ENCODE measurements at places on chromosomes 1 and 21.
A peak's percentile ranks its signal among the peaks of the same experiment; 100 is the strongest.

DNA sequence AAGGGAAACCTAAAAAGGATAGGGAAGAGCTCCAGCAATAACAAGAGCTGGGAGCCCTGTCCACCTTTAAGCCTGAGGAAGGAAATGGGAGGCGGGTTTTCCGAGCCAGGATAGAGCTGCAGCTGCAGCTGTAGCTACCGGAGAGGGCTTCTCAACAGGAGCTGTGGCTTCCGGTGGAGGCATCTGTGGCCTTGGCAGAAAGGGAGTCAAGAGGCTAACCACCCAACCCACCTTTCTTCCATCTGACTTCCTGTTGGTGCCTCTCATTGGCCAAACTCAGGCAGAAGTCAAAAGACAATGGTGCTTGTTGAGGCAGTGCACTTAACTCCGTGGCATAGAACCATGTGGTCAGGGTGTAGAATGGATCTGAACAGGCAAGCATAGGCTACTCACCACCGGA, 313.1 kb upstream of the DAB1 start:
- no peak for DNase-seq

GRCh38 chr1:47216278-47217059, 15.6 kb downstream of the TAL1 start:
- DNase-seq: no peak

DNA sequence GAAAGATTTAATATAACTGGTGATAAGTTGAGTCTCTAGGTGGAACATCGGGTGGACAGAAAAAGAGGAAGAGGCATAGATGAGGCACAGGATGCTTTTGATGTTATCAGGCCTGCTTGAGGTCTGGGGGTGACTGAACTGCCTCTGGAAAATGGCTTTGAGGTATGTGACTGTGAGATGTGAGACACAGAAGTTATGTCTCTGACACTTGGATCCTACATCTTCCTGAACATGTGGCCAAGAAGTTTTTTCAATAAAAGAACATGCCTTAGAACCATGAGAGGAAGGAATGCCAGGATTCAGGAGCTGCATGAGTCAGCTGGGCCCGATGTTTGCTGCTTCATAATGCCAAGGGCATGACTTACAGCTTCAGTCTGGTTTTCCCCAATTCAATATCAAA, 11.5 kb upstream of the AIM2 start:
- DNase-seq: no peak

DNA sequence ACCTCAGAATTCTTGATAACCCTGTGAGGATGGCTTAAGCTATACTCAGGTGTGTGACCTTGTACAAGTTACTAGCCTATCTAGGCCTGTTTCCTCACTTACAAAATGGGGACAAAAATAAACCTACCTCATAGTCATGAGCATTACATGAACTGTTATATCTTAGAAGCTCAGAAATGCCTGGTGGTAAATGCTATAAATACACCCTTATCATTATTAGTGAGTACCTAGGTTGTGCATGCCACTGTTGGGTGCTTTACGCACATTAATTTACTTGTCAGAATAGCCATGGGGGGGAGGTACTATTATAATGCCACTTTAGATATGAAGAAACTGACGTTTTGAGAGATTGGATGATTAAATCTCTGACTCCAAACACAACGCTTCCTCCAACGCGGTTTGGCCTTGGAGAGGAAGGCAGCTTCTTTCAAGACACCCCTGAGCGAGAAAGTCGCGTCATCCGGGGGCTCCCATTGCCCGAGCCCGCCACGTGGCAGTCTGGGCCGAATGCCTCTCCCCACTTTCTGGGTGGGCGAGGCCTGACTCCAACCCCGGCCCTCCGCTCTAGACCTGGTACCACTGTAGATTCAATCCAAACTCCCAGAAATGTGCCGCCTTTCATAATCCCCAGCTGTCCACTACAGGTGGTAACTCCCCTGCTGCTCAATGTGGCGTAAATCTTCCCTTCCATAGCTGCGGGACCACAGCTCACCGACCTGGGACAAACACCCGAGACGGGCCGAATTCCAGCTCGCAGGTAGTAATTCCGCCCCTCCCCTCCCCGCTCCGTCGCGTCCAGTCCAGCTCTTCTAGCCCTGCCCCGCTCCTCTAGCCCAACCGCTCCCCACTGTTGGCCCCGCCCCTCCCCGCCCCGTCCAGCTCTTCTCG, 771 bp upstream of the RAD54L start:
- no peak for DNase-seq

- DNase-seq: no peak
Observed at GRCh38 chr1:26122988-26123973, 11.7 kb downstream of the PDIK1L start.

- no peak for DNase-seq
Observed at GRCh38 chr1:229620876-229621275, 5.0 kb downstream of the TAF5L start.

- DNase-seq: no peak
Observed at GRCh38 chr1:62424411-62424810, 12.4 kb upstream of the USP1 start.

DNA sequence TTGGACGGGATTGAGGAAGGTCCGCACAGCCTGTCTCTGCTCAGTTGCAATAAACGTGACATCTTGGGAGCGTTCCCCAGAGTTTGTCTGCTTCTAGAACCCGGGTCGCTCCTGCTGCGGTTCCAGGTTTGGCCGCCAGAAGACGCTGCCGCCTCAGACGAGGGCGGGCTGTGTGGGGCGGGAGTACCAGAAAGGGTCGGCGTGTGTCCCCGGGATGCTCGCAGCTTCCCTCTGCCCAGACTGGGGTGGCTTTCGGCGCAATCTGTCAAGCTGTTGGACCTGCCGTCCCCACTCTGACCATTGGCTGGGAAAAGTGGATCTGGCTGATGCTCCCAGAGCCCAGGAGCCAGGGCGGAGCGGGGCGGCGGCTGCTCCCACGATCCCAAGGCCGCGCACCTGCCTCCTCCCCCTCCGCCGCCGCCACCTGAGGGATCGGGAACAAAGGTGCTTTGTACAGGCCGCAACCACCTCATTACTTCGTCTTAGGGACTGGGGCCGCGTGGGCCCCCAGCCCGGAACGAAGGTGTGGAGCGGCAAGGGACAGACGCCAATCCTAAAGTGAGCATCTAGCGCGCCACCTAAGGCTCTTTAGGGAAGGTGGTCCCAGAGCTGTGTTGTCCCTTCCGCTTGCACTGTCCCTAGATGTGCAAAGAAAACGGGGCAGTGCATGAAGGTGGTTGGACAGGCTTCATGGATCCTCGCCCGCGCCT, 683 bp upstream of the EFNA4 start:
- peak; percentile 56 for DNase-seq

GRCh38 chr1:55427606-55428005, 212.4 kb upstream of the USP24 start:
- no peak for DNase-seq

GRCh38 chr1:231508941-231509340, 19.5 kb upstream of the TSNAX start:
- DNase-seq: no peak

- no peak for DNase-seq
Observed at GRCh38 chr1:39130325-39130724, 74.2 kb upstream of the MACF1 start.

DNA sequence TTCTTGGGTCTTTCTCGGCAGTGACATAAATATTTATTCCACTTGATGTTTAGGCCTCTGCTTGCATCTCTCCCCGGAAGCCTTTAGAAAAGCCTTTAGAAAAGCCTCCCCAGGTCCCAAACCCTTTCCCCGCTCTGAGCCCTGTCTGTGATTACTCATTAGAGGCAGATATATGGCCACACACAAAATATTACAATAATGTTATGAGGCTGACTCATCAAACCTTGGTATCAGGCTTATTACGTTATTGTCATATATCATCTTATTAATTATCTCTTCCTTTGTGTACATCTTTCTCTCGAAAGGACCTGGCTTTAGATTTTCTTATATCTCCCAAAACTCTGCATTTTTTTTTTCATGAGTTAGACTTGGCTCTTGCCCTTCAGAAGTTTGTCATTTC, 69.5 kb downstream of the FGGY start:
- DNase-seq: no peak

GRCh38 chr1:58780411-58780810, 3.4 kb downstream of the JUN start:
- no peak for DNase-seq

DNA sequence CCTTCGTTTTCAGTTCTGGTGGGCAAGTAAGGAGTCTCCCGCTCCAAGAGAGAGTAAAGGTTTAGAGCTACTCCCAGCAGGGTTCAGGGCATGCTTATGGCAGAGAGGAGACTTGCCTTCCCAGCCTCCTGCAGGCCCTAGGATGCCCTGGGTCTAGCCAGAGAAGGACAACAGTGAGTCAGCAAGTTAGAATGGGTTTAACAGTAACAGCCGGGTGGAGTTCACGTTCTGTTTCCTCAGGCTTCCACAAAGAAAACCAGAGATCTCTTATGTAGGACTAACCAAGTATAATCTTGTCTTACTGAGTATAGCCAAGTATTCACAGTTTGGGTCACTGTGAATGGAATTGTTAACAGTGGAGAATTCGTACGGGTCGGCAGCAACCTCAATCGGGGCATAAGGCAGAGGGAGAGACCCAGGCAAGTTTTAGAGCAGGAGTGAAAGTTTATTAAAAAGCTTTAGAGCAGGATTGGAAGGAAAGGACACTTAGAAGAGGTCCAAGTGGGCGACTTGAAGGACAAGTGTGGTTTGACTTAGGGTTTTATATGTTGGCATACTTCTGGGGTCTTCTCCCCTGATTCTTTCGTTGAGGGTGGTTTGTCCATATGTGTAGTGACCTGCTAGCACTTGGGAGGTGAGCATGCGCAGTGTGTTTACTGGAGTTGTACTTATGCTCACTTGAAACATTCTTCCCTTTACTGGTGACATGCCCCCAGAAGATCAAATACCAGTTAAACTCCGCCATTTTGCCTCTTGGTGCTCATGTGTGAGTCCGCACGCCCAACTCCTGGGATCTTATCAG, 4.5 kb downstream of the OVAAL start:
- DNase-seq: no peak

GRCh38 chr1:59096501-59096900, 200.4 kb upstream of the FGGY start:
- DNase-seq: no peak

DNA sequence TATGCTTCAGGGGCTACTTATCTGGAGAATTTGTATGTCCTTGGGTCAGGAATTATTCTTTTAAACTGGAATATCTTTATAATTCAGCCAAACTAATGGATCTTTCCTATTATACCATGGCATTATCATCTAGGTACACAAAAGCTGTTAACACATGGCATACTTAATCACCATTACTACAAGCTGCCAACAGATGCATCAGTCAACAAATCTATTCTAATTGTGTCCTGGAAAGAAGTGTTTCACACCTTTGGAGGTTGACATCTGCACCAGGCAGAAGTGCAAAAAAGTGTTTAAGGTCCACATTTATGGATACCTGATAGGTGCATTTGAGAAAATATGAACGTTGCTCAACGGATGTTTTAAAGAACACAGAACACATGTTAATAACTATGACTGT, 470.2 kb upstream of the ADGRL2 start:
- no peak for DNase-seq

DNA sequence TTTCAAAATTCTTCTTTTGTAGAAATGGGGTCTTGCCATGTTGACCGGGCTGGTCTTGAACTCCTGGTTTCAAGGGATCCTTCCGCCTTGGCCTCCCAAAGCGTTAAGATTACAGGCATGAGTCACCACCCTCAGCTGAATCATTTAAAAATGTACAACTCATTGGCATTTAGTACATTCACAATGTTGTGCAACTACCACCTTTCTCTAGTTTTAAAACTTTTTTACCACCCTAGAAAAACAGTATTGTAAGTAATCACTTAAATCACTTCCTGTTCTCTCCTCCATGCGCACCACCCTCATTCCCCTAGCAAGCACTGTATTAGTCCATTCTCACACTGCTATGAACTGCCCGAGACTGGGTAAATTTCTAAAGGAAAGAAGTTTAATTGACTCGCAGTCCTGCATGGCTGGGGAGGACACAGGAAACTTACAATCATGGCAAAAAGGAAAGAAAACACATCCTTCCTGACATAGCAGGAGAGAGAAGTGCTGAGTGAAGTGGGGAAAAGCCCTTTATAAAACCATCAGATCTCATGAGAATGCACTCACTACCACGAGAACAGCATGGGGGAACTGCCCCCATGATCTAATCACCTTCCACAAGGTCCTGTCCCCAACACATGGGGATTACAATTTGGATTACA, 14.4 kb upstream of the THEM5 start:
- DNase-seq: no peak

GRCh38 chr1:99270646-99271045, 6.4 kb downstream of the PLPPR4 start:
- DNase-seq: no peak

DNA sequence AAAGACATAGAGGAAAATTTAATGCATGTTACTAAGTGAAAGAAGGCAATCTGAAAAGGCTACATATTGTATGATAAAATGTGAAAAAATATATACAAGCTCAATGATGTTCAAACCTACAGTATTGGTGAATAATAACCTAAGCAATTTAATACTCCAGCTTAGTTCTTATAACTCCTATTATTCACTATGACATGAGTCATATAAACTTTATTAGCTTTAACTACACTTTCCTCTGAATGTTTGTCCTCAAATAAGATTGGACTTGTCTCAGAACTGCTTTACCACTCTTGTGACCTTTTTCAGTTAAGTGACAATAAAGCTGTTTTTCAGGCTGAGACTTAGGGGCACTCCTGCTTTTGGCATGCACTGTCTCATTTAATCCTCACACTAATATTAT, 50.9 kb downstream of the CNST start:
- DNase-seq: no peak

GRCh38 chr1:228289996-228290881, 82.4 kb downstream of the OBSCN start:
- DNase-seq: no peak

GRCh38 chr1:119285482-119285881, 83.1 kb upstream of the HAO2 start:
- no peak for DNase-seq

DNA sequence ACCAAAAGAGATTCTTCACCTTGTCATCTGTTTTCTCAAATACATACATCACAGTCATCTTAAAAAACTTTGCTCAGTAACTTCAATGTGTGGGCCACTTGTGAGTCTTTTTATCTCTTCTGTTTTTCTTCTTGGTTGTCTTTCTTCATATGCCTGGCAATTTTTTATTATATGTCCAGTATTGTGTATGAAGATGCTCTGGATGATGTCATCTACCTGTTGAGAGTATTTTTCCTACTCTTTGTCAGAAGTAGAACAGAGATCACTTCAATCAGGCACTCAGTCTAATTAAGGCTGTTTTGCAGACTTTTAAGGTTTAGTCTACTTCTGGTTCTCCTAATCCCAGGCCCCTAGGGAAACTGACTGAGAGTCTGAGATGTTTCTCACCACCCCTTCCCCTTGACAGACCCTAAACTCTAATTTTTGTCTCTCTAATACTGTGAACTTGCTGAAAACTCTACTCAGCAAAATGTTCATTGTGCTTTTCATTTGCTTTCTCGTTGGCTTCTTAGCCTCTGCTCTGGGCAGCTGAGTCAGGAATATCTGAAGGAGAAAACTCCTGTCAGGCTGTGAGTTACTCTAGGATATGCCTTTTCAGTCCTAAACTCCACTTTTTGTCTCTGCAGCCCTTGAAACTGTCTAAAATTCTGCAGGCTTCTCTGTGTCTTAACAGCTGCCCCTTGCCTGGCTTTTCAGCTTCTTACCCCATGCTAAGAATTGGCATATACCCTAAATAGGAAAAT, 33.0 kb upstream of the DNAJC6 start:
- no peak for DNase-seq

GRCh38 chr1:226814751-226815537, 55.5 kb upstream of the PSEN2 start:
- DNase-seq: peak; percentile 83

Data from lower leg skin (tissue), 4 donors.